ENCODE measurements at places on chromosomes 2 and 18.

DNA sequence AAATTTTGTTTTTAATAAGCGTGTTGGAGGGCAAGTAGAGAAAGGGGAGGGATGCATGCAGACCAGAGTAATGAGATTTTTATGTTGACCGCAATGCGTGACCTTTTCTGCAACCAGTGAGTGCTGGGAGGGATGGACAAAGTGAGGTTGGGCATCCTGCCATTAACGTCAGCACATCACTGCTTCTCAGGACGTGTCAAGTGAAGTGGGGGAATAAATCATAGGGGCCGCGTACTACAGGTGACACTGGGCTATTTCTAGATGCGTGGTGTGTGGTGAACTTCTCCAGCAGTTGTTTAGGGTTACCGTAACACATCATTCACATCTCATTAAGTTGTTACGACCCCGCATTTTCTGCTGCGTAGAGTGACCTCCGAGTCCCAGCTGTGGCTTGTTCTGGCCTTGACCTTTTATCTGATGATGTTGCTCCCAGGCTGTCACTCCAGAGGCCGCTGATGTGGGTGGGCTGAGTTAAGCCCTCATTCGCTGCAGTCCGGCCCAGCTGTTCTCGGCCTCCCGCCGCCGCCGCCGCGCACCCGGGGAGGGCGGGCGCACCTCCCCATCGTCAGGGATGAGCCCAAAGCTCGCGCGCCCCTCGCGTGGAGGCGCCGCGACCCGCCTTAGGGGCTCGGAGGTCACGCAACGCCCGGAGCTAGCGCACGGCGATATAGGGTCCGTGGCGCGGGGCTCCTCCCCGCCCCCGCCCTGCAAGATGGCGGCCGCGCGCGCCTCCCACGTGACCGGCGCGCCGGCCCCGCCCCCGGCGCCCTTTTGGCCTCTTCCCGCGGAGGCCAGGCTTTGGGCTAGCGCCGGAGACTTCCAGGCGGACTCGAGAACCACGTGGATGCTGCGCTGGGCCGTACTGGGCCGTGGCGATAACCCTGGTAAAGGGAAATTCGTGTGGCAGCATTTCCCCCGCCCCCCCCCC is 3.5 kb downstream of the ZCCHC2 start:
- peak; percentile 84 for DNase-seq

DNA sequence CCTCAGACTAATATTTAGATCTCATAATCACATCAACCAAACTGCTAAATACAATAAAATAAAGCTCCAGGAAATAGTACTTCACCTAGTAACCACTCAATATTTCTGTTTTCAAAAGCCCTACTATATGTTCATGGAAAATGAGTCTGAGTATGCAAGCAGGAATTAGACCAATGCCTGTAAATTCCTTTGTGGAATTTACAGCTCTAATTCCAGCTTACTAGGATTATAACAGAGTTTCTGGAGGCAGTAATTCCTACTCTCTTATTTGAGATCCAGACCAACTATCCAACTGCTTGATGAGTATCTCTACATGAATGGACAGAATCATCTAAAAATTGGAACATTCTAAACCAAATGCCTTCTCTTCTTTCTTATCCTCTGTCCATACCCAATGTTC is 11.6 kb downstream of the CDKL4 start:
- DNase-seq = peak; percentile 18

GRCh38 chr18:64271246-64271645 is 122.4 kb upstream of the LINC00305 start:
- DNase-seq = peak; percentile 28

- no peak for DNase-seq
These were observed 130.9 kb downstream of the MYCN start for GRCh38 chr2:16071039-16071864.

DNA sequence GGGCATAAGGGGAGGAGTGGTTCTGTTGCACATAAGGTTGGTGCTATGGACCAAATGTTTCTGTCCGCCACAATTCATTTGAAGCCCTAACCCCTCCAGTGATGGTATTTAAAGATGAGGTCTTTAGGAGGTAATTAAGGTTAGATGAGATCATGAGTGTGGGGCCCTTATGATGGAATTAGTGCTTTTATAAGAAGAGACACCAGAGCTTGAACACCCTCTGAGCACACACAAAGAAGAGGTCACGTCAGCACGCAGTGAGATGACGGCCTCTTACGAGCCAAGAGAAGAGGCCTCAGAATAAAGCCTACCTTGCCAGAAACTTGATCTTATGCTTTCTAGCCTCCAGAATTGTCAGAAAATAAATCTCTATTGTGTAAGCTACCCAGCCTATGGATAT is 386.4 kb upstream of the CYRIA start:
- no peak for DNase-seq

DNA sequence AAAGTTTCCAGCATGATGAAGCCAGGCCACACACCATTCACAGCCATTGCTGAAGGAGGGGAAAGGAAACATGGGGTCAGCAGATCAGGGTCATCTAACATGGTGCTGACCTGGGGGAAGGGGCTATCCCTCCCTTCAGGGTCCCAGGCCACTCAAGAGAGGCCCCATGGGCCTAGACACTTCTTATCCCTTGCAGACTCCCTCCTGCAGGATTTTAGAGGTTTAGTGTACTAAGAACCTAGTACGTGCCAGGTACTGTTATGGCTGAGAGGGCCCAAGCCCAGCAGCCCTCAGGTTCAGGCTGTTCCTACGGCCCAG is 8.8 kb downstream of the KHK start:
- no peak for DNase-seq

GRCh38 chr2:234288974-234289455 is 207.9 kb downstream of the ARL4C start:
- peak; percentile 36 for DNase-seq
